H1 (cell line): ENCODE measurements at places on chromosomes 1 and 21.

- no peak for DNase-seq
- H3K4me3 ChIP-seq, result no peak overlapping the region
- H3K36me3 ChIP-seq, result no peaks in the 10 kb centered on the region
- no peaks in the 10 kb centered on the region for H3K27me3 ChIP-seq
- H3K27ac ChIP-seq, result no peak overlapping the region
Measured at GRCh38 chr1:110540891-110541685, 22.1 kb upstream of the KCNA10 start.

- H3K4me1 ChIP-seq, result no peaks in the 10 kb centered on the region
- DNase-seq, result no peak
- no peak overlapping the region for H3K4me3 ChIP-seq
- H3K27me3 ChIP-seq, result no peaks in the 10 kb centered on the region
- H3K36me3 ChIP-seq, result peaks cover 2% of the 10 kb centered on the region; the same call in 1 of the 2 replicates
Measured at GRCh38 chr1:230356869-230357794, 69.0 kb downstream of the PGBD5 start.

GRCh38 chr1:15973772-15974171 lies 2.1 kb downstream of the ZBTB17 start:
- H3K36me3 ChIP-seq, result peaks cover 7% of the 10 kb centered on the region; the same call in 1 of the 2 replicates
- DNase-seq, result no peak
- no peak overlapping the region for H3K4me3 ChIP-seq
- no peaks in the 10 kb centered on the region for H3K4me1 ChIP-seq
- H3K27me3 ChIP-seq, result no peaks in the 10 kb centered on the region
- H3K27ac ChIP-seq, result no peak overlapping the region

- no peaks in the 10 kb centered on the region for H3K27me3 ChIP-seq
- H3K4me1 ChIP-seq, result no peaks in the 10 kb centered on the region
- no peak overlapping the region for H3K4me3 ChIP-seq
Measured at GRCh38 chr1:168148916-168149315, 12.2 kb upstream of the GPR161 start.

DNA sequence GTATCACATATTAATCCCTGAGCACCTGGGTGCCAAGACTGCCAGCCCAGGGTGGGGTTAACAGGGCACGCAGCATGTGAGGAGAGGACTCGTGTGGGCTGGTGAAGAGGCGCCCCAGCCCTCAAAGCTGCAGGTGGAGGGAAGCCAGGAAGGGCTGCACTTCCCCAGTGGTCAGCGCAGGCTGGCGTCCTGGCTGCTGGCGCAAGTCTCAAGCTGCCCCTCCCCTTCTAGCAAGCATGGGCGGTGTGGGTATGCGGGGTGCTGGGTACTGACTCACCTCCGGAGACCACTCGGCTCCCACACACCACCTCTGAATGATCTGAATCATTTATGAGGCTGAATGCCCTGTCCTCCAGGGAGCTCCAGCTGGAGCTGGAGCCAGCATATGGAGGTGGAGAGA lies 44.0 kb downstream of the EIF2D start:
- H3K4me3 ChIP-seq, result no peak overlapping the region
- DNase-seq, result no peak
- H3K4me1 ChIP-seq, result peaks cover 3% of the 10 kb centered on the region; the same call in 1 of the 2 replicates
- no peak overlapping the region for H3K27ac ChIP-seq
- H3K27me3 ChIP-seq, result no peaks in the 10 kb centered on the region
- no peaks in the 10 kb centered on the region for H3K36me3 ChIP-seq

DNA sequence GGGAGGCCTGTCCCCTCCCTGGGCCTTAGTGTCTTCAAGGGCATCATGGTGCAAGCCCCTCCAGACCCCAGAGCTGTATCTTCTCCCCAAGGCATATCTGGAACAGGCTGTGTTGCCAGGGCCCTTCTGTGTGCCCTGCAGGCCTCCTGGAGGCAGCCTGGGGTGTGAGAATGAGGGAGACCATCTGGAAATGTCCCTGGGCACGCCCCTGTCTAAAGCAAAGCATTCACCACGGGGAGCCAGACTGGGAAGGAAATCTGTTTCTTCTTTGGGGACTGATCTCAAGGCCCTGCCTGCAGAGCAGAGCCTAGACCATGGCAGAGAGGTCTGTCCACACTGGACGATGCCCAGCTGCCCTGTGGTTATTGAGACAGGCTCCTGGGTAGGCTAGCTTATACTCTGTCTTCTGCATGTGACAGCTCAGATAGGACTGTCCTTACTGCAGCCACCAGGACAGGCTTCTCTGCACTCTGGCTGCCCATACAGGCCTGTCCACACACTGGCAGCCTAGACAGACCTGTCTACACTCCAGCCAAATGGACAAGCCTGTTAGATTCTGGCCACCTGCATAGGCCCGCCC lies 24.6 kb downstream of the PODN start:
- no peaks in the 10 kb centered on the region for H3K27me3 ChIP-seq
- no peak overlapping the region for H3K4me3 ChIP-seq
- H3K27ac ChIP-seq, result no peak overlapping the region
- no peaks in the 10 kb centered on the region for H3K36me3 ChIP-seq
- DNase-seq, result no peak

- H3K4me3 ChIP-seq, result no peak overlapping the region
- H3K4me1 ChIP-seq, result no peaks in the 10 kb centered on the region
- DNase-seq, result no peak
- H3K27me3 ChIP-seq, result no peaks in the 10 kb centered on the region
Measured at GRCh38 chr1:69076631-69077030, 491.1 kb upstream of the LRRC7 start.

DNA sequence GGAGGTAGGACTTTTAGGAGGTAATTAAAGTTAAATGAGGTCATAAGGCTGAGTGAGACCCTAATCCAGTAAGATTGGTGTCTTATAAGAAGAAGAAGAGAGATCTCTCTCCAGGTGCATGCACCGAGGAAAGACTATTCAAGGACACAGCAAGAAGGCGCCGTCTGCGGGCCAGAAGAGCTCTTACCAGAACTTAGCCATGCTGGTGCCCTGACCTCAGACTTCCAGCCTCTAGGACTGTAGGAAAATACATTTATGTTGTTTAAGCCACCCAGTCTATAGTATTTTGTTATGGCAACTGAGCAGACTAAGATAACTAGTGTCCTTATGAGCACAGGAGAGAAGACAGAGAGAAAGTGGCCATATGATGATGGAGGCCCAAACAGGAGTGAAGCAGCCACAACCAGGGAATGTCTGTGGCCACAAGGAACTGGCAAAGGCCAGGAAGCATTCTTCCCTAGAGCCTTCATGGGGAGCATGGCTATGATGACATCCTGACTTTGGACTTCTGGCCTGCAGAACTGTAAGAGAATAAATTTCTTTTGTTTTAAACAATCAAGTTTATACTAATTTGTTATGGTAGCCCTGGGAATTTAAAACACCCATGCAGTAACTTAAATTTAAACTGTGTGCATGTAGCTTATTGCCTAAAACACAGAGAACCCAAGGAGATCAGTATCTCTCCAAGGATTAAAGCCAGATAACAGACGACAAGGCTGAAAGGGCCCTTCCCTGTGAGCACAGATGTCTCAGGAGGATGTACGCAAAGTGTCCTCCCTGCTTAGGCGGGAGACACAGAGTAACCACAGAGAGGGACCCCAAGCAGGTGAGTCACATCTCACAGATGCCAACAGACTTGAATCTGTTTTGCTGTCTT lies 9.9 kb upstream of the CD58 start:
- no peak for DNase-seq
- H3K27me3 ChIP-seq, result no peaks in the 10 kb centered on the region
- no peaks in the 10 kb centered on the region for H3K4me1 ChIP-seq
- H3K4me3 ChIP-seq, result no peak overlapping the region
- no peak overlapping the region for H3K27ac ChIP-seq
- peaks cover 9% of the 10 kb centered on the region; the same call in 1 of the 2 replicates for H3K36me3 ChIP-seq
